ENCODE measurements at places on chromosomes 13 and 19.

GRCh38 chr13:95494082-95494681, 58.3 kb upstream of the CLDN10 start:
- no peak for DNase-seq

- no peak for DNase-seq
Observed at GRCh38 chr13:24911133-24911908, 147.4 kb downstream of the RNF17 start.

- no peak for DNase-seq
Observed at GRCh38 chr13:100063906-100064305, 25.0 kb upstream of the PCCA start.

- DNase-seq = no peak
Observed at GRCh38 chr19:31383553-31383952, 34.3 kb upstream of the TSHZ3 start.

GRCh38 chr13:60379837-60380565, 17.0 kb upstream of the TDRD3 start:
- no peak for DNase-seq

DNA sequence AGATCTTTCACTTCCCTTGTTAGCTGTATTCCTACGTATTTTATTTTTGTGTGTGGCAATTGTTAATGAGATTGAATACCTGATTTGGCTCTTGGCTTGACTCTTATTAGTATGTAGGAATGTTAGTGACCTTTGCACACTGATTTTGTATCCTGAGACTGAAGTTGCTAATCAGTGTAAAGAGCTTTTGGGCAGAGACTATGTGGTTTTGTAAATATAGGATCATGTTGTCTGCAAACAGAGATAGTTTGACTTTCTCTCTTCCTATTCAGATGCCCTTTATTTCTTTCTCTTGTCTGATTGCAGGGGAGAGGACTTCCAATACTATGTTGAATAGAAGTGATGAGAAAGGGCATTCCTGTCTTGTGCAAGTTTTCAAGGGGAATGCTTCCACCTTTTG, 160.3 kb upstream of the PCDH20 start:
- no peak for DNase-seq

GRCh38 chr13:34408640-34409039, 533.4 kb upstream of the NBEA start:
- DNase-seq = no peak

GRCh38 chr13:36559375-36559774, 114.4 kb upstream of the SERTM1 start:
- DNase-seq = no peak

- no peak for DNase-seq
Observed at GRCh38 chr19:16094360-16095070, 17.2 kb upstream of the RAB8A start.

- DNase-seq = no peak
Observed at GRCh38 chr19:18975011-18975410, 34.0 kb upstream of the HOMER3 start.

DNA sequence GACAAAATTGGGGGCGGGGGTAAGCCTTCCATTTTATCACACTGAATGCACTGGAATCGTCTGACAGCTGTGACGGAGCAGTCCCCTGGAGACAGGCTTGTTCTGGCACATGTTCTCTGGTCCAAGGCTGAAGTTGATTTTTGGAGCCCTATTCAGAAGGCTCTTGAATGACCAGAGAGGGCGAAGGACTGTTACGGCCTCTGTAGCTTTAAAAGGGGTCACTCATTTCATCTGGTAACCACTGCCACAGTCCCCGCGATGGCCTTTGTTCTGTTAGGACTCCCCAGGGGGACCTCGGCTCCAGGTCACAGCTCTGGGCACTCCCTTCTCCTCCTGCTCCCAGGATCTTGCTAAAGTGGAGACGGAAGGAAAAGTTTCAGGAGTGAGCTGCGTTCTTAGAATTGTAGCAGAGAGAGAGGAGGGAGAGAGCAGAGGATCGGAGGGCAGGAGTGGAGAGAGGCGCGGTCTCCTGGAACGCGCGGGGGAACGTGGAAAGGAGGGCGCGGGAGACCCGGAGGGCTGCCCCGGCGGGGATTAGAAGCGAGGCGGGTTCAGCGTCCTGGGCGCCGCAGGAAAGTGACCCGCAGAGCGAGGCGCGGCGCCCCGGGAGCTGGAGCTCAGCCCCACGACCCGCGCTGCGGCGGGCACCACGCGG, 134.3 kb upstream of the MYO16 start:
- no peak for DNase-seq

GRCh38 chr13:70183041-70183440, 74.8 kb upstream of the KLHL1 start:
- no peak for DNase-seq

- no peak for DNase-seq
Observed at GRCh38 chr13:77409412-77409811, 82.5 kb upstream of the MYCBP2 start.

DNA sequence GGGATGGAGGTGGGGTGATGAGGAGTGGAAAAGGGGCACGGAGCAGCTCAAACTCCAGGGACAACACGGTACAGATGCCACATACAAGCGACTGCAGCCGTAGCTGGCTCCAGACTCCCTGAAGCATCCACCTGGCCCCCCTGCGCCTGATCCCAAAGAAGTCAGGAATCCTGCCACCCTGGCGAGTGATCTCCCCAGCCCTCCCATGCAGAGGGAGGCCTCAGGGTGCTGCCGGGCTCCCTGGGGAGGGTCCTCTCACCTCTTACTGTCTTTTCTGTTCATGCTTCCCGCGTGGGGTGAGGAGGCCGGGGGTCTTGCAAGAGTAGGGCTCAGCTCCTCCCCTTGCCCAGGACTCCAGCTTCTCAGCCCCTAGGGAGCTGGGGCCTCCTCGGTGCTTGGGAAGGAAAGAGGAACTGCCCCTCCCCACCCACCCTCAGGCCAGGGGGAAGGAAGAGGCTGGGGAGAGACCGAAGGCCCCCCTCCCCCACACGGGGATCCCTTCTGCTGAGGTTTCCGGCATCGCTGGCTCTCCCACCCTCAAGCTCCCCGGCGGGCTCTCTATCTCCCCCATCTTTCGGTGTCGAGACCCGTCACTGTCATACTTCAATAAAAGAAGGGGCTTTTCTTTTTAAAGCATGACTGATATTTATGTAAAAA, at the start of gene RASGRP4:
RASGRP4 (minus strand) TSS at position 410 of the 657 bp plus-strand sequence; CDS start at position 282, 128 bp downstream.
- peak; percentile 63 for DNase-seq

- DNase-seq = no peak
Observed at GRCh38 chr13:27001705-27002104, 169.9 kb downstream of the USP12 start.

- peak; percentile 60 for DNase-seq
Observed at GRCh38 chr19:46639358-46640182, 3.6 kb upstream of the GNG8 start.

- DNase-seq = no peak
Observed at GRCh38 chr13:113607889-113608635, 23.5 kb downstream of the TFDP1 start.

GRCh38 chr19:33519416-33519815, 2.2 kb downstream of the PEPD start:
- DNase-seq = no peak

DNA sequence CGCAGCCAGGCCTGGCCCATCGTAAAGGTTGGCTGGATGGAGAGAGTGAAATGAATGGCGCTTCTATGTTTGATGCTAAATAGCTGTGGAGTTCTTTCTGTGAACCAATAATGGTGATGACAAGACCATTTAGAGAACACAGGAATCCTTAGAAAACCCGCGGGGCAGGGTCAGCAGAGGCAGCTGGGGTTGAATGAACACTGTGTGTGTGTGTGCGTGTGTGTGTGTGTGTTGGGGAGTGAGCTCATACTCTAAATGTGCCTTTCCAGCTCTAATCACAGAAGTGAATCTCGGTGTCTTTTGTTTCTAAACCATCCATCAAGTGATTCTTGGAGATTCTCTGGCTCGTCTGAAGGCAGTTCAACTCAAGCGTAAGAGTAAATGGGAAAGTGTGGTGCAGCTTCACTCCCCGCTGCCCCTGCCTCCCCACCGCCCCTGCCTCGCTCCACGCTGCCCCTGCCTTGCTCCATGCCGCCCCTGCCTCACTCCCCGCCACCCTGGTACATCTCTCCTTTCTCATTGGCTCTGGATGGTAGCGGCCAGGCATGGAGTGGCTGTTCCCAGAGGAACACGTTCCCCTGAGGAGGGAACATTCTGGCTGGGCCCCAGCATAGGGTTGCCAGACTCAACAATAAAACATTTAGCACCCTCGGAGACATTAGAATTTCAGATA, 21.2 kb downstream of the TMPRSS9 start:
- DNase-seq = no peak

GRCh38 chr19:39467941-39468340, 12.7 kb upstream of the TIMM50 start:
- DNase-seq = no peak

- DNase-seq = no peak
Observed at GRCh38 chr13:54029226-54029625, 1000.6 kb downstream of the OLFM4 start.

DNA sequence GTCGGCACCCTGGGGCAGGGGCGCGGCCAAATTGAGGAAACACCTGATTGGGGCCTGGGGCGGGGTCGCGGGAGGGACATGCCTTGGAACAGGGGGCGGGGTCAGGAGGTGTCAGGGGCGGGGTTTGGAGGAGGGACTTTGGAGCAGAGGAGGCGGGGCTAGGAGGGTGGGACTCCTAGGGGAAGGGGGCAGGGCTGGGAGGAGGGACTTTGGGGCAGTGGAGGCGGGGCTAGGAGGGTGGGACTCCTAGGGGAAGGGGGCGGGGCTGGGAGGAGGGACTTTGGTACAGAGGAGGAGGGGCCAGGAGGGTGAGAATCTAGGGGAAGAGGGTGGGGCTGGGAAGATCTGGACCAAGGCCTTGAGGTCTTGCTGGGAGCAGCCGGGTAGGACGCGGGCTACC, 21.9 kb downstream of the GRIN2D start:
- peak; percentile 78 for DNase-seq

- no peak for DNase-seq
Observed at GRCh38 chr13:74771964-74772363, 637.8 kb upstream of the KLF12 start.

DNA sequence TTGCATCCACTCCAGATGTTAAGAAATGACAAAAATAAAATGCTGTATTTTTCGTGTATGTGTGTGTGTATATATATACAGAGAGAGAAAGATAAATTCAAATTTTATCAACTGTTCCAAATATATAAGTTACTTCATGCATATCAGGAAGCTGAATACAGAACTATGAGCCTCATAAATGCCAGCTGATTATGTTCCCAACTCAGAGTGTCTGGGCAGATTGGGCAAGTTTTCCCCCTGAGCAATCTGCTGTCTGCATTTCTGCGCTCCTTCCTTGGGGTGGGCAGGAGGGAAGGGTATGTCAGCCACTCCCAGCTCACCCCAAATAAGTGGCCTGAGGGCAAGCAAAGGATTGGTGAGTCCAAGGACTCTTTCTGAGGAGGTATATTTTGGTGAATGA, 154.1 kb downstream of the DCLK1 start:
- DNase-seq = no peak

- DNase-seq = no peak
Observed at GRCh38 chr13:108662528-108662927, 33.1 kb downstream of the MYO16 start.
